ENCODE measurements at places on chromosomes 1 and 21.

- no peak for DNase-seq
These were observed 32.8 kb upstream of the ERG start for GRCh38 chr21:38531039-38531541.

GRCh38 chr1:2255420-2256369 is 27.6 kb downstream of the SKI start:
- DNase-seq: peak; percentile 47

GRCh38 chr1:110746644-110747259 is 72.0 kb upstream of the KCNA3 start:
- DNase-seq: peak; percentile 5

GRCh38 chr21:26170471-26171257 is at the start of gene APP:
APP (minus strand) TSS chr21:26170770; CDS start chr21:26170620, 150 bp downstream.
- peak; percentile 63 for DNase-seq

- no peak for DNase-seq
These were observed 273.1 kb downstream of the DPYD start for GRCh38 chr1:97647776-97648175.

DNA sequence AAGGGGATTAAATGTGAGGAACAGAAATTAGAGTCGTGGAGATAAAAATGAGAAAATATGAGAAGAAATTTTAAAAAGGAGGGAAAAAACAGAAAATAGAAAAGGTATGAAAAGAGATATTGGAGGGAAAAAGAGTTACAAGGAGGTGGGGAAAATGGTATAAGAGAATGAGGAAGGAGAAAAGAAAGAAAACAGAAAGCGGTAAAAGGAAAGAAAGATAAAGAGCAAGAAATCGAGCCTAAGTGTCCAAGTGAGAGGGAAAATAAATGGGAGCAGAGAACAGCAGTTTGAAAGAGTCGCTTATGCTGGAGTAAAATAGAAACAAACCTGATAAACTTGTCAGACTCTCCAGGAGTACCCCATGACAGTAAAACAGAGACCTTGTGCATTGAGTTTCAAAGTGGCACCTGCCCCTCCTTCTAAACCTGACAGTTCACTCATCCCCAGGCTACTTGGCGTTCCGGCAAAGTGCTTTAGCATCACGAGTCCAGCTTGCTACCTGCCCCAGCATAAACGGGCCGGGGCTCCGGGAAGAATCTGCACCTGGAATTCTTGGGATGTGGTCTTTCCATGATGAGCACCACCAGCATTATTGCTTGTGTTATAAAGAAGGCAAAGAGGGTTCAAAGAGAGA is 585 bp downstream of the NEGR1 start:
- no peak for DNase-seq

- no peak for DNase-seq
These were observed 278.0 kb downstream of the MRPL39 start for GRCh38 chr21:25329227-25329825.

GRCh38 chr1:33338048-33338439 is 17.1 kb upstream of the A3GALT2 start:
- DNase-seq: no peak

DNA sequence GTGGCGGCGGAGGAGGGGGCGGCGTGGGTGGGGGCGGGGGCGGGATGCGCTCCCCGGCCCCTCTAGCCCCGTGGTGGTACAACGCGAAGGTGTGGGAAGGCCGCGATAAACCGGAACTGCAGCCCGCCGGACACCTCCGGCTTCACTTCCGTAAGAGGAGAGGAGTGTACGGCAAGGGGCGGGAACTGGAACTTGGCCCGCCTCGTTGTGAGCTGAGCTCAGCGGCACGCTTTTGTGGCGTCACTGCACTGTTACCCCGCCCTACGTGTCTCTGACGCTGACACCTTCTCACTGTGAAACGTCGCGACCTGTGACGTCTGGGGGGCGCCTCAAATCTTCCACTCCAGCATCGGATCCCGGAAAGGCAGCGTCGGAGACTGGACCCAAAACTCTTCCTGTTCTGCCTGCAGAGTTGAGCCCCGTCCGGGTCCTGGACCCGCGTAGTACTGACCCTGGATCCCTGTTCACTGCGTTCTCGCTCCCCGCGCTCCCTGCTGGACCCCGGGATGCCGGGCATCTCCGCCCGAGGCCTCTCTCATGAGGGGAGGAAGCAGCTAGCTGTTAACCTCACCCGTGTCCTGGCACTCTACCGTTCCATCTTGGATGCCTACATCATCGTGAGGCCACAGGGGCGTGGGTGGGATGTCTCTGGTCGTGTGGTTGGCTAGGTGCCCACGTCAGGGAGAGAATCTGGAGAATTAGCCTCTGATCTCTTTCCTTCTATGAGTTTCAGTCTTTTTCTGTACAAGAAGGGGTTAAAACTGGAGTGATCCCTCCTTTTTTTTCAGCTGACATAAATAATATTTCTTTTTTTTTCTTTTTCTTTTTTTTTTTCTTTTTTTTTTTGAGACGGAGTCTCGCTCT is at the start of gene ISG20L2:
ISG20L2 (minus strand) TSS at position 168 of the 864 bp plus-strand sequence. CDS start 1,114 bp downstream, outside the sequence.
- DNase-seq: peak; percentile 86

- DNase-seq: peak; percentile 5
These were observed 104.7 kb downstream of the CAMTA1 start for GRCh38 chr1:6889875-6890480.

GRCh38 chr1:183806125-183806524 is 1.2 kb downstream of the RGL1 start:
- DNase-seq: no peak

DNA sequence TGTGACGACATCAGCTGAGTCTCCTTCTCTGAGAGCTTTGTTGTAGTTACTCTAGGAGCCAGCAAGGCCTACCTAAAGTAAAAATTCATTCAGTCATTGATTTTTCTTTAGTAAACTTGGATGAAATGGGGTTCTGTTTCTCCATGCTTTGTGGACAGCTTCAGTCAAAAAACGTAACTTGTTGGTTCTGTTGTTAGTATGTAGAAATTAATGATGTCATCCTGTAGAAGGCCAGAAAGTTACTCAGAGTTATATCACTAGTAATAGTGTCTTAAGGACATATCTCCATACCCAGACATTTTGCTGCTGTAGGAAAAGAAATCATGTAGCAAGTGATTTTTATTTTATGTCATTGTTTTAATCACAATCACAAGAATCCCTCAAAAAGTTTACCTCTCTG is 43.0 kb downstream of the KDM1A start:
- no peak for DNase-seq

DNA sequence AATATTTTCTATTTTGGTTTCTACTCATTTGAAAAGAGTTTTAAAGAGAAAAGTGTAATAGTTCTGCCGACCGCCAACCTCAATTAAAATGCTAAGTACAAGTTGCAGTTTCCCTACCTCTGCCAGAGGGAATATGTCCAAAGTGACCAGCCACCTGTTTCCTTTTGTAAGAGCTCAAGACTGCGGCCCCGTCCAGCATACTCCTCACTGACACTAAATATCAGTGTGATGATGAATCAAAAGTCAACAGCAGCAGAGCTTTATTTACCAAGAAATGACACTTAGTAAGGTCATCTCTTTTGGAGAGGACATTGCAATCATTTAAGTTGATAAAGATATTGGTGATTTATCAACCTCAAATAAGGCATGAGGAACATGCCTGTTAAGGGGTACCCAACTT is 57.4 kb upstream of the NRIP1 start:
- no peak for DNase-seq

GRCh38 chr1:174800216-174800851 is 199.4 kb upstream of the CACYBP start:
- DNase-seq: no peak

DNA sequence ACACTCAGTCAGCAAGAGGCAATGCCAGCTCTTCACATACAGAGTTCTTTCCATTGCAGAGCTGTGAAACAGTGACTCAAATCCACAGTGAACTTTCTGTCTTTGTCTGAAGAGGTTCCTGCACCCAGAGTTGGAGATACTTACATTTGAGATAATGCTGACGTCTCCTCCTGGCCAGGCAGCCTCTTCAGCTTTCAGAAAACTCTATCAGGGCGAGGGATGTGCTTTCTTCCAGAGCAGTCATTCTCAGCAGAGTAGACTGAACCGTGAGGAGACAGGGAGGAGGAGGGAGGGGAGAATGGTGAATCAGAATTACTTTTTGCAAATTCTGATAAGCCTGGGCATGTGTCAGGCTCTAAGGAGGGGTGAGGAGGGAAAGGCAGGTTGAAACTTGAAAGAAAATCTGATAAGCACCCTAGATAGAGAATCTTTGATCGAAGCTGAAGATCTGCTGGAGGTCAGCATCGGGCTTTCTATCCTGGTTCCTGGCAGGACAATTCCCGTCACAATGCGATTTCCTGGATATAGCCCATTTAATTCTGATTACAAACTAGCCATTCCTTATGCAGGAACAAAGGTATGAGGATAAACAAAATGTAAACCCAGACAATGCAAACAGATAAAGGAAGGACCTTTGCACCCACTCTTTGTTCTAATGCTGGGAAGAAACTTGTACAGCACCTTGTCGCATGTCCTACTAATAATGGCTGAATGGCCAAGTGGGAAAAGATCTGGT is 18.9 kb upstream of the NID1 start:
- no peak for DNase-seq

- DNase-seq: no peak
These were observed 26.2 kb downstream of the RHBDL2 start for GRCh38 chr1:38915352-38915948.

DNA sequence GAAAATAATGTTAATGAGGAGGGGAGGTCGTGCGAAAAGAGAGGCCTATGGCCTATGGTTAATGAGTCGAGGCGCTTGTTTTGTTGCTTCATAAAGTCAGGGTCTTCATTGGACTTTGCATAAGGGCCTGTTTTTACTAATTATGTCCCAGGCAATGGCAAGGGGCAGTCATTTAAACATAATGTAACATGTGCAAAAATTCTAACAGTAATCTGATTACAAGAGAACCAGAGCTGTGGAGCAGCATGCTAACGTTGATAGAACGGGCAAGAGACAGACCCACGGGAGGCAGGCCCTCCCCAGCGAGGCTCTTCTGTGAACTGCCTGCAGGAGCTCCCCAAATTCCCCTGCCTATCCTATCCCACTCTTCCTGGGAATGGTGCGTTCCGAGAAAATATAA is 22.6 kb upstream of the CAMK1G start:
- DNase-seq: no peak

DNA sequence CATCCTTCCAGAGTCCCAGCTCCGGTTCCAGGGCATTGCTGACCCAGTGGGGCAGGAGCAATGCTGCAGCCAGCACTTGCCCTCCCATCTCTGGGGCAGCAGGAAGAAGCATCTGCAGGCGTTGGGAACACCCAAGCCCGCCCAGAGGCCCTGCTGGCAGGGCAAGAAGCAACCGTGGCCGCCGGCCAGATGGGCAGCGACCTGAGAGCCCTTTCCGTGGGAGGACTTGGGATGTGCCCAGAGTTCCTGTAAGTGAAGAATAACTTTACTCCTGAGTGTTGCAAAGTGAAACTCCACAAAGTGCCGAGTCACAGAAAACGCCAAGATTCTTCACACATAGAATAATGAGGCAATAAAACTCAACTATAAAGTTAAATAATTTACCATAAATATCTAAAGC is 46.0 kb downstream of the GRIK3 start:
- no peak for DNase-seq

DNA sequence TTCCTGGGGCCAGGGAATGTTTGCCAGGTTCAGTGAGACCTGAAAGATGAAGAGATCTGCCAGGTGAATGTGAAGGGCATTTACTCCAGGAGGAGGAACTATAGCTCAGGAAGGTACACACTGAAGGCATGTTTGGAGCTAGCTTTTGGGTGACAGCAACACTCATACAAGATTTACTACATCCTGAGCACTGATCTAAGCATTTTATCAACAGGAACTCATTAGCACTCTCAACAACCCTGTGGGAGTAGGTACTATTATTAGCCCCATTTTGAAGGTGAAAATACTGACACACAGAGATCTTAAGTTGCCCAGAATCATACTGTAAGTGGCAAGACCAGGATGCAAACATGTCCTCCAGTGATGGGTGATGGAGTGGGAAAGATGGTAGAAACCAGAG is 6.7 kb downstream of the GADD45A start:
- no peak for DNase-seq

DNA sequence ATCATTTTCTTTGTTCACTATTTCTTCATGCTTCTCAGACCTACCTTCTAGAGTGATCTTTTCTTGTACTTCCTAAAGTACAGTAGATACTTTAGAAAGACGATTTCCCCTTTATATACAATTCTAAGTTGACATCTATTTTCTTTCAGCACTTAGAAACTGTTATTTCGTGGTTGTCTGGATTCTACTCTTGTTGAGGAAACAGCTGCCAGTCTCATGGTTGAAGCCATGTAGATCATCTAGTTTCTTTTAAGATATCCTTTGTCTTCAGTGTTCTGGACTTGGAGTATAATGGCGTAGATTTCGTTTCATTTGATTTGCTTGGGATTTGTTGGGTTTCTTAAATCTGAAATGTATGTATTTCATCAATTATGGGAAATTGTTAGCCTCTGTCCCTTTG is 67.6 kb downstream of the PKN2 start:
- DNase-seq: no peak

GRCh38 chr21:42316891-42317290 is 1.7 kb upstream of the TFF3 start:
- DNase-seq: no peak

- DNase-seq: no peak
These were observed 130.4 kb upstream of the F3 start for GRCh38 chr1:94672001-94672400.

GRCh38 chr1:99869304-99869703 is 19.1 kb downstream of the AGL start:
- no peak for DNase-seq

DNA sequence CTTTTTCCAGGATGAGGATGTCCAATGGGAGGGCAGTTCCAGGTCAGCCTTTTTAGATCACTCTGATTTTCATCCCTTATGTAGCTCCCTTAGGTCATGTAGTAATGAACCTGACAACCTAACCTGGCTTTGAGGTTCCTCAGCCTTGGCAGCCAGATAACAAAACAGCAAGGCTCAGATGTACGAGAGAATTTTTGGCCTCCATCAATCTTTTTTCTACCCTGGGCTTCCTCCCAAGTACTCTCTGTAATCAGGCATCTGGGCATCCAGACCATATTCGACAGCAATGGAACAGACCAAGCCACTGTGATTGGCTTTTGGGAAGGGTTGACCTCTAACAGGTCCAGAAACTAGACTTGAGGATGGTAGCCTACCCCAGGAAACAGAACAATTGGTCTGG is 38.6 kb downstream of the KCNH1 start:
- no peak for DNase-seq

GRCh38 chr1:6003568-6004411 is 11.6 kb upstream of the NPHP4 start:
- DNase-seq: no peak

GRCh38 chr1:219991511-219991810 is 54.8 kb downstream of the EPRS1 start:
- no peak for DNase-seq

- DNase-seq: no peak
These were observed 194.0 kb downstream of the TOMM20 start for GRCh38 chr1:234934611-234935033.

DNA sequence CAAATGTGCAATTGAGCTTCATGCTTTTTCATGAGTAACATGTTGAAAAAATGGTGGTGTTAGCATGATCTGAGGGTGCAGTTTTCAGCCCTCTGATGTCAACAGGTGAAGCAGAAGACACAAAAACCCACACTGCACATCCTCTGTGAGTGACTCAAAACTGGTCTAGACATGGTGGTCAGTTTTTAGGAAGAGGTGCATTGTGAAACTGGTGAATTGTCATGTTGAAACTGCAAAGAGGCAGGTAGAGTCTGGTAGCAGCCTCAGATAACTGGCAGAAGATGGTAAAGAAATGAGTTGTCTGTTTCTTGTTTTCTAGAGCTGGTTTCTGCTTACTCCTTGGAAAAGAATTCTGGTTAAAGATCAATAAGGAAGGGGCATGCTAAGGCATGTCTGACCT is 97.3 kb upstream of the HMCN1 start:
- DNase-seq: no peak
